ENCODE measurements at places on chromosomes 4 and X.

DNA sequence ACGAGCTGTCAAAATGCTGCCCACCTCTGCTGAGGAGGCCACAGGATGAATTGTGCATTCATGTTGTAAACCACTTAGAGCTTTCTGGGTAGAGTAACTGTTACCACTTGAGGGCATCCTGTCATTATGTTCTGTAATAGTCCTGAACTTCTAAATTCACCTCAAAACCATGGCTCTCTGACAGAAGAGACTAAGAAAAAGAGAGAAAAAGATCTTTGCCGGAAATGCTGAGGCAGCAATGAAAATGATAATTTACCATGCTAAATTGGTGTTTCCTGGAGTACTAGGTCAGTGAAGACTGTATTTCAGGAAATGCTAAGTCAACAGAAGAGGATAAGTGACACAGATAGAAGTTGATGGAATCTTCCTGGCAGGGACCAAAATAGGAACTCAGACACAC lies 942.3 kb upstream of the SLIT2 start:
- no peak for DNase-seq

DNA sequence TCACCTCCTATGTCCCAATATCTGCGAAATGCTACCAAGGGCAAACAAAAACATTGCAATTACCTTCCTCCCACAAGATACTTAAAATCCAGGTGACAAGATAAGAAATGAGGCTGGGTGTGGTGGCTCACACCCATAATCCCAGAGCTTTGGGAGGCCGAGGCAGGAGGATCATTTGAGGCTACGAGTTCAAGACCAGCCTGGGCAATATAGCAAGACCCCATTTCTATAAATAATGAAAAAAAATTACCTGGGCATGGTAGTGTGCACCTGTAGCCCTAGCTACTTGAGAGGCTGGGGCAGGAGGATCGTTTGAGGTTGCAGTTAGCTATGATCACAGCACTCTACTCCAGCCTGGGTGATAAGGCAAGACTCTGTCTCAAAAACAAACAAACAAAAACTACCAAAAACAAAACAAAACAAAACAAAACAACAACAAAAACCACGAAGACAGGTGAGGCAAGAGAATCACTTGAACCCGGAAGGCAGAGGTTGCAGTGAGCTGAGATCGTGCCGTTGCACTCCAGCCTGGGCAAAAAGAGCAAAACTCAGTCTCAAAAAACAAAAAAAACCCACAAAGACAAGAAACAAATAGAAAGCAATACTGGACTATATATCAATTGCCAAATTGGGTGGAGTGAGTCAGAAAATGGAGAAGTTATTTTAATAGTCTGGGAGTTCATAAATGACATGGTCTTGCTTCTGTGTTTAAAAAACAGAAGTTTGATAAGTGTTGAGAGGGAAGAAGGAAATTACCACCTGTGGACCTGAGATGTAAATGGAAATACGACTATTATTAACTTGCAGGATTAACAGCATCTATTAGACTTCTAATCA lies 176.5 kb downstream of the FBXW7 start:
- DNase-seq = no peak

GRCh38 chr4:17589355-17589754 lies 12.4 kb downstream of the LAP3 start:
- no peak for DNase-seq

- no peak for DNase-seq
These were observed 9.9 kb downstream of the FAM200B start for GRCh38 chr4:15691346-15692135.

GRCh38 chr4:158015241-158015640 lies 157.6 kb downstream of the GASK1B start:
- no peak for DNase-seq

DNA sequence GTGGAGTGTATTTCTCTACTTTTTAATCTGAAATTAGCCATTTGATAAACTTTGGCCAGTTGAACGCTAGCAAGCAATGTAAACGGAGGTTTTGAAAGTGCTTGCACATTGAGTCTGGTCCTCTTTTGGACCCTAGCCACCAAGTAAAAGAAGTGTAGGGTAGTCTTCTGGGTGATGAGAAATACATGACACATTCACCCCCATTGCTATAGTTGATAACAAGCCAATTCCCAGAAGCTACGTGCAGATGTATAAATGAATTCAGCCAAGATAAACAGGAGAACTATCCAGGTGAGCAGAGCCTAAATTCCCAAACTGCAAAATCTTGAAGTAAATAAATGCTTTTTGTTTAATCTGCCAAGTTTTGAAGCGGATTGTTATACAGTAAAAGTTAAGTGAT lies 965.4 kb upstream of the GRIA3 start:
- DNase-seq = no peak

DNA sequence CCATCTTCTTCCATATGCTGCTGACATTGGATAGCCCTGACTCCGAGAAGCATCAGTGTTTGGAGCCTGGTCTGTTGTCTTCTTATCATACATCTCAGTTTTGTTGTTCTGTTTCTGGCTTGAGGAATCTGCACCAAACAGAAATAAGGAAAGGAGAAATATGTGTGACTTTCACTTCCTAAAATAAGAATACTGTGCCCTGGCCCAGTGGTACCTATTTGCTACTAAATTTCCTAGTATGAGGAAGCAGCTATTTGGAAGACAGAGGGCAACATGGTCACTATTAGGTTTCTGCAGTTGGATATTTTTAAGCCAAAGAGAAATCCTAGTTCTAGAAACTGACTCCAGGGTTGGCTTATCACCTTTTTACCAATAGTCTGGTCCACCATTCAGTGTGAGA lies 16.8 kb downstream of the CT47C1 start:
- DNase-seq = no peak

- no peak for DNase-seq
These were observed 42.5 kb downstream of the TFDP3 start for GRCh38 chrX:133175605-133176004.

- DNase-seq = no peak
These were observed 389.0 kb upstream of the ZFP42 start for GRCh38 chr4:187606581-187606980.

GRCh38 chr4:185445209-185445608 lies 19.4 kb upstream of the UFSP2 start:
- DNase-seq = no peak

- no peak for DNase-seq
These were observed 51.8 kb downstream of the CHRDL1 start for GRCh38 chrX:110743679-110744340.

GRCh38 chr4:184849185-184849584 lies 23.4 kb upstream of the ACSL1 start:
- DNase-seq = no peak

GRCh38 chrX:6968231-6968630 lies 179.3 kb upstream of the STS start:
- no peak for DNase-seq

GRCh38 chr4:126599746-126600145 lies 1033.0 kb upstream of the INTU start:
- DNase-seq = no peak

- no peak for DNase-seq
These were observed 51.2 kb downstream of the HMX1 start for GRCh38 chr4:8820178-8821102.

DNA sequence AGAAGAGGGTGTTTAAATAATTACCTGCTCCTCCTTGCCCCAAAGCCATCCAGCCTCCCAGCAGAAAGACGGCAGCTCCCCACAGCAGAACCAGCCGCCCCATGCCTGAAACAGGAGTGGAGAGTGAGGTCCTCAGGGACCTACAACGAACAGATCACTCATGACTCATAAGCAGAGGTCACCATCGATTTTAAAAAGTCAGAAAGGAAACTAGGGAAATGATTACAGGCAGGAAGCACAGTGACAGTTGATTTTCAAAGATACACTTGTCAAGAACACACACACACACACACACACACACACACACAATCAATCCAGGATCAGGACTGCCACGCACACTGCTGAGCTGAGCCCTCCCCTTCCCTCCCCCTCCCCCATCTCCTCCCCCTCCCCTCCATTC lies at the start of gene CRLF2:
Gene CRLF2, minus strand, starts transcription at position 118 of the 400 bp plus-strand sequence. Its CDS starts 15 bp downstream, at position 103.
- DNase-seq = peak; percentile 14

GRCh38 chr4:101337688-101338087 lies 9.6 kb downstream of the PPP3CA start:
- no peak for DNase-seq

- DNase-seq = no peak
These were observed 47.9 kb downstream of the FAM13A start for GRCh38 chr4:89009115-89009514.

- DNase-seq = no peak
These were observed 102.9 kb upstream of the ARSJ start for GRCh38 chr4:114082348-114082747.

DNA sequence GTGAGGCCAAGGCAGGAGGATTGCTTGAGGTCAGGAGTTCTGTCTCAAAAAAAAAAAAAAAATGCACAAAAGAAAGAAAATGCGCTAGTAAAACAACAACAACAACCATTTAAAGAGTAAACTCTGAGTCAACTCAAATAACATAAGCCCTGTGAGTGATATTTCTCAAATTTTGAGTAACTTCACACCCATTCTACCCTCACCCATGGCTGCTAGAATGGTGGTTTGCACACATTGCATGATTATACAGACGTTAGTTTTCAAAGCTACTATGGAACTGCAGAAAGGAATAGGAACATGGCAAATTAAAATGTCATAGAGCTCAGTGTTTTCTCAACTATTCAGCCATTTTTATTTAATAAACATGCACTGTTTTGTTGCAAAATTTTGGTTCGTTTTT lies 145.9 kb downstream of the OPHN1 start:
- DNase-seq = no peak

DNA sequence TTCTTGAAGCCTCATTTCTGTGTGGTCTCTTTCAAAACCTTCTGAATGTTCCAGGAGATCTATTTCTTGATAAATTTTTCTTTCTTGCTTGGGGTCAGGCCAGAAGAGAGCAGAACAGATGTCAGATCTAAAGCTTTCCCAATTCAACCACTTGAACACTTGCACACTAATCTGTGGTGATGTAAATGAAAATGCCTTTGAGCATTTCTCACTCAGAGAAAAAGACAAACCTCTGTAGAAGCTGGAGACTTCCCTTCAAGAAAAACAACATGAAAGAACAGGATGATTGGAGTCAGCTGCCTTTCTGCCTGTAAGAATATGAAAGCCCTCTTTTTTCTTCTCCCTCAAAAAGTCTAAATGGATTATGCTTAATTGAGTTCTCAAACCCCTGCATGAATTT lies 11.2 kb downstream of the IGFBP7 start:
- no peak for DNase-seq

All from CD4-positive, alpha-beta T cell treated with Interferon gamma for 1 hour (primary cell).